Kidney capillary endothelial cell (primary cell): ENCODE measurements at places on chromosomes 13 and 19.
A peak's percentile ranks its signal among the peaks of the same experiment; 100 is the strongest.

DNA sequence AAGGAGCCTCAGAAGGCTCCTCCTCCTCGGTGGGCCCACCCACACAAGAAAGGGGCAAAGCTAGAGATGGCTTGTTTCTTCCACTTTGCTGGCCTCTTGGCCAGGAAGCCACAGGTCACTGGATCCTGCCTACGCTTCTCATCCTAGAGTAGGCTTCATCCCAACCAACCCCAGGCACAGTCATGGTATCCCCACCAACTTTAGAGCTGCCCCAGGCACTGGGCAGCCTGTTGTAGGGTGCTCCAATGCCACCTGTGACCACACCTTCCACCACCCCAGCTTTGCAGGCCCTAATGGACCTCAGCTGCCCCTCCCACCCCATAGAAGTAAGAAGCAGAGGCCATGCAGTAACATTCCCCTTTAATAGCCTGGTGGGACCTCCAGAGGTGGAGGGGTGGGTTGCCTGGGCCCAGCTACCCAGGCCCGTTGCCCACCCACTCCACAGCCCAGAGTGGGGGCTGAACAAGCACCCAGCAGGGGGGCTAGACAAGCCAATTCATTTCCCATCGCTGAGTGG lies 522 bp upstream of the CHMP2A start:
- no peak for DNase-seq

DNA sequence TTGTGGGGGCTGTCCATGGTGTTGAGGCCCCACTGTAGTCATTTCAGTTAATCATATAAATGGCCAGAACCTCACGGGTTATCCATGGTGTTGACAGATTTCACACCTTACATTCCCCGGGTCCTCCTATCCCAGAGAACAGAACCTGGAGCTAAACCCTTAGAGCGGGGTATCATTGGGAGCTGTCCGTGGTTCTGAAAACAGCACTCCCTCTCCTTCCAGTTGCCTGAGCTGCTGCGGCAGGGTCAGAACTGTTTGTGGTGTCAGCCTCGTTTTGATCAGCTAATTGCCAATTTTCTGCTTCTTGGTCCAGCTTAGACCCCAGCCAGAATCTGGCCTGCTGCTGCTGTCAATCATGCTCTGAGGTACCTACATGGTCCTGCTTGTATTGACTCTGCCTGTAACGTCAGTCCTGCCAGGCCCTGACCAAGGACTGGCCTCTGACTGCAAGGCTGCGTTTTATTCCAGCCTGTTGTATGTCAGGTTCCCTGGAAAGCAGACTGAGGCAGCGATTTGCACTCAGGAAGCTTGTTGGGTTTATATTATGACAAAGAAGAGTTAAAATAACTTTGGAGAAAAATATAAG lies 55.8 kb upstream of the KCTD15 start:
- DNase-seq: peak; percentile 29

- DNase-seq: no peak
Measured at GRCh38 chr19:16722591-16722990, 2.9 kb downstream of the NWD1 start.

DNA sequence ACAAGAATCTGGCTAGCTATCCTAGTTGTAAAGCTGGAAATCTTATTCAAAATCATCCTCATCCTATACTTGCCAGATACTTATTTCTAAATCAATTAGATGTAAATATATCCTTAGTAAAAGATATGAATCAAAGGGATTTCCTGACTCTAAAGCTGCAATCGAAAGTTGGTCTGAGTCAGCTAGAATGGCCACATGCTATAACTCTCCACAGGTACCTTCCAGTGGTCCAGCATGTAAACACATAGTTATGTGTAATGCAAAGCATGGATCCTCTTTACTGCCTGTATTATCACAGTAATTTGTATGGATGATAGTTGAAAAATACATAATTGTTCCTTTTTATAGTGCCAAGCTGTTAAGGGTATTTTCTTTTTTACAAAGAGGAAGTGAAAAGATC lies 27.4 kb downstream of the SLITRK6 start:
- DNase-seq: no peak

- peak; percentile 16 for DNase-seq
Measured at GRCh38 chr13:48160606-48161278, 65.8 kb upstream of the MED4 start.

GRCh38 chr13:97660594-97661260 lies 226.8 kb downstream of the RAP2A start:
- no peak for DNase-seq

DNA sequence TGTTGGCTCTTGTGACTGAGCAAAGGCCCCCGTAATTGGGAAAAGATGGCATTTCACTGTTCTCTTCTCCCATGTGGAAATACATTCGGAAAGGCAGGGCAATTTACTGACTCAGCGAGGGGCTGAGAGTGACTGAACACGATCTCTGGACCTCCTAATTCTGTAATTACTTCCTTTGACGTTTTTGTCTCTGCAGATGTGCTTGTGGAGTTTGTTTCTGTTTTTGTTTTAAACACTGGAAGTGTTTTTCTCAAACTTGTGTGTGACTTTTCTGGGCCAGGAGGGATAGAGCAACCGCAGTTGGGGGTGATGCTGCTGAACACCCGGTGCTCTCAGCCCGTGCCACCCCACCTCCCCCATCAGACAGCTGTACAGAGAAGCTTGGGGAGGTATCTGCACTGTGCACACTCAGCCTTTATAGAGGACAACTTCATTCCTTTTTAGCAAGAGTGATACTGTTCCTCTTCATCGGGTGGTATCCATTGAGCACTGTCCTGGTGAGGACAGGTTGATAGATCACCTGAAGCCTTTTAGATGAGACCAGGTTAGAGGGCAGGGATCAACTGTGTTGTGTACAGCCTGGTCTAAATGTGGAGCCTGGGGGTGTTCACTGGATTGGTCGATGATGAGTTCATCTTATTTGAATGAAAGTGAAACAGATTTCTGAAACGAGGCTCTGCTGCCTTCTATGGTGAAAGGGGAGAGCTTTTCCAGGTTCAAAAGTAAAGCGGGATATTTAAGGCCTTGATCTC lies 117.4 kb downstream of the ESD start:
- peak; percentile 22 for DNase-seq

DNA sequence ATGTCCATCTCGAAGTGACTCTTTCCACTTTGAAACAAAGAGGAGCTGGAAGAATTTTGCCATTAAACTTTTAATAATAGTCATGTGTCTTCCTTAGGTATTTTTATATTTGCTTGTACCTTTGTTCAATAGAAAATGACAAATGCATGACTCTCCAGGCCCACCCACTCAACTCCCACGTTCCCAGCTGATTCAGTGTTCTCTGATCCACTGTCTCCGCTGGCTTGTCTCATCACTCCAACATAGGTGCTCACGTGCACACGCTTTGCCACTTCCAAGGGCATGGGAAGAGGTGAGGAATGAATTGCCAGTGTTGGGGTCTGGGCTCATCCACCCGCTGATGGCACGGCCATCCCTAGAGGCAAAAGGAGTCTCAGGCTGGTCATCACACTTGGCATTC lies 24.5 kb downstream of the RASL11A start:
- DNase-seq: no peak

- DNase-seq: no peak
Measured at GRCh38 chr19:44745341-44745831, 3.1 kb upstream of the BCL3 start.

DNA sequence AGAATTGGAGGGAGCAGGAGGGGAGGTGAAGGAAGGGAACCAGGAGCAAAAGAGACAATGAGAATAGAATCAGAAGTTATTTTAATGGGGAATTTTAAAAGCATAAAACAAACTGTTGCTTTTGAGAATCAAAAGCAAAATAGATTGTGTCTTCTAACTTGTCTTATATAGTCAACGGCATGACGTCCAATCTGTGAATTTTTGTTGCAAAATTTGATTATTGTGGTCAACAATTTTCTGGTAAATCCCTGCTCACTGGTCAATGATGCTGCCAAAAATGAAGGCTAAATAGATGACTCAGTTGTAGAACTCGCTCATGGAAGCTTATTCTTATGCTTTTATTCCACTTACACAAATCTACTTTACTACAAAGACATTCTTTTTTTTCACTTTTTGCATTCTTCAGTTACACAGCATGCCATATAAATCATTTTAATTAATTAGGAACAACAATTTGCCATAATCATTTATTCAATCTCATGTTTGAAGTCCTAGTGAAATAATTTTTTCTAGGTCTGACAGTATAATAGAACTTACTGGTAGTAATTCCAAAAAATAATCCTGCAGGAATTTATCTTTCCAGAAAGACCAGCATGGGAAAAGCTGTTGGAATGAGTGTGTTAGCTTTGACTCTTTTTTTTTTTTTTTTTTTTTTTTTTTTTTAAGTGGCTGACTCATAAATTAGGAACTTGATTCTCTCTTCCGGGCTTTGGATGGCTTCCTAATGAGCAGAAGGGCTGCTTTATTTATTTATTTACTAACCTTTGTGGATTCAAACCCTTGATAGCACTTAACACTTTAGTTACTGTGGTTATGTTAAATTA lies 256.9 kb downstream of the SPRY2 start:
- DNase-seq: peak; percentile 75

DNA sequence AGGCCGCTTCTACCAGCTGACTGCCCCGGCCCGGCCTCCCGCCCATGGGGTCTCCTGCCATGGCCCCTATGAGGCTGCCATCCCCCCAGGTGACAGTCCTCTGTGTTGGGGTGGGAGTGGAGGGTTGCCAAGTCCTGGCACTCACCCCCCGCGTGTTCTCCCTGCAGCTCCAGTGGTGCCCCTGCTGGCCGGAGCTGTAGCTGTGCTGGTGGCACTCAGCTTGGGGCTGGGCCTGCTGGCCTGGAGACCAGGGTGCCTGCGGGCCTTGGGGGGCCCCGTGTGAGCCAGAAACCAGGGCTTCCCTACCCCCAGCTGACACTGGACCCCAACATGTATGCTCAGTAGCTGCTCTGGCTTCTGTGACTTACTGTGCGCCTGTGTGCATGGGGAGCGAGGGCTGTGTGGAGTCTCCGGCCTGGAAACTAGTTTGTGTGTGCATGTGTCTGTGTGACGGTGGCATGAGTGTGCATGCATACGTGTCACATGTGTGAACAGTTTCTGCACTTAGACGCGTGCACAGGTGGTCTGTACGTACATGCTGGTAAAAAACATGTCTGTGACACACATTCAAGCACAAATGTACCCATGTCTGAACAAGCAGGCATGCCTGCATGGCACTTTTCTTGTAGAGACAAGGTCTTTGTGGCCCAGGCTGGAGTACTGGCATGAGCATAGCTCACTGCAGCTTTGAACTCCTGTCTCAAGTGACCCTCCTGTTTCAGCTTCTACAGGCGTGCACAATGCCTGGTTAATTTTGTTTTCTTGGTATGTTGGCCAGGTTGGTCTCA lies 4.9 kb downstream of the ACP4 start:
- DNase-seq: no peak

DNA sequence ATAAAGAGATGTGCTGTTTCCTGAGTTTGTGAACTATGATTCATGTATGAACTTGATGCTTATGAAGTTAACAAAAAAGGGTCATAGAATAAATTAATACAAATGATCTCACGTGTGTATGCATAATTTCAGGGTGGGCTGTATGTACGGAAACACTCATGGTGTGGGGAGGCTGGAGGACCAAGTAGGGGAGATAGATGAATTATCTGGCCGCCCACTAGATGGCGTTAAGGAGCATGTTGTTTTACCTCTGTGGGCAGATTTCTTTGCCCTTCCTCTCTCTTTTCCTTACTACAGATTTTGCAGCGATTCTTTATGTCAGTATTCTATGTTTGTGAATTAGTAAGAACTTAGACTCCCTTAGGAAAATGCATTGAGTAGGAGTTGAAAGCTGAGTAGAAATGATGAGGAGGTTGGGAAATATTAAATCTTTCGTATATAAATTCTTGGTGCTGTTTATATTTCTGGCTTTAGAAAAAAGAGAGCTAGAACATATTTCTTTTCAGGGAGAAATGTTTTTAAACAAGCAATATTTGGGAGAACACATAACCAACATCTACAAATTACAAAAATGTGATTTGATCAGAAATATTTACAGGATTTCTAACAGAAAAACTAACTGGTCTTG lies 47.4 kb upstream of the TMTC4 start:
- DNase-seq: peak; percentile 47

GRCh38 chr19:39555883-39556282 lies 15.9 kb upstream of the EID2 start:
- no peak for DNase-seq

DNA sequence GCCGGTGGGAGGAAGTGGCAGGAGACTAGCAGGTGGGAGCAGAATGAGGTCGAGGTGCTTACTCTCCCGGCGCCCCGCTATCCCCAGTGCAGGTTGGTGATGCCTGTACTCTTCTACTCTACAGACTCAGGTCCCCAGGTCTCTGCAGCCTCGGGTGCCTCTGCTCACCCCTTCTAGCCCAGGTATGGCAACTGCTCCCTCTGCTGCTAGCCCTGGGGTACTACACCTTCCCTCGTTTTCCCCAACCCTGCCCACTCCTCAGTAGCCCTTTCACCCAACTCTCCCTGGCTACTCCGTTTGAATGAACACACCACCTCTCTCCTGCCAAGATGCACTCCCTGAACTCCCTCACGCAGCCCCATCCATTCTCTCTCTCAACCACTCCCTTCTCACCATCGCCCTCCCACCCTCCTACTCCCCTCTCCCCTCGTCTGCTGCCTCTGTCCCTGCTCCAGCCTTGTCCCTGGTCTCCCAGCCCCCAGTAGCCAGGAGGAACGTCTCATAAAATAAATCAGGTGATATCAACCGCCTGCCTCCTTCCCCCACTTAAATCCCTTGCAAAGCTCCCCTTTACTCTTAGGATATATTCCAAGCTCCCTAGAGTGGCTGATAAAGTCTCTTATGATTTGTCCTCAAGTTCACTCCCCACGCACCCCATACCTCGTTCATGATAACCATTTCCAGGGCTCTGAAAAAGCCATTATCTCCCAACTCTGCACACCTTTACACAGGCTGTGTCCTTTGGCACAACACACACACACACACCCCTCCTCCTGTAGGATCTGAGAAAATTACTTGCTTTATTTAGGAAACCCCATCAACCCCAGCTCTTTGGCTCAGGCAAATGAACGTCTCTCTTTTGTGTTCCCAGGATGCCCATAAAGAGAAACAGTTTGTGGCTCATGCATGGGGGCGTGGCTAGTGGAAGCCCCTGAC lies 8.2 kb upstream of the MEIS3 start:
- no peak for DNase-seq

- no peak for DNase-seq
Measured at GRCh38 chr13:111924678-111925075, 142.3 kb upstream of the SOX1 start.

DNA sequence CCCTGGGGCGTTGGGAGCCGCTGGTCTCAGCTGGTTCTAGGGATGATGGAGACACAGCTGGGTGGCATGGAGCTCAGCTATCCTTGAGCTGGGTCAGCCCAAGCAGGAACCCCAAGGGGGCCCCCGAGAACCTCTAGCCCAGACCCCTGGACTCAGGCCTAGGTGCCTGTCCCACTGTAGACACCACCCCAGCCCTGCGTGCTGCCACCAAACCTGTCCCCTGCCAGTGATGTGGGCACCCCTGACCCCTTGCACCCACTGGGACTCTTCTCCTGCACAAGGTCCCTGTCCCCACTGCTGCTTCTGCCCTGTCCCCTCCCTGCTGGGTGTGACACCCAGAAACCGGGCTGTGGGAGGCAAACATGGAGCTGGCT lies 26.8 kb downstream of the CEBPA start:
- no peak for DNase-seq

GRCh38 chr13:40026741-40027140 lies 371.3 kb downstream of the COG6 start:
- DNase-seq: no peak

- DNase-seq: no peak
Measured at GRCh38 chr13:39401046-39401705, 201.8 kb downstream of the LHFPL6 start.
